ENCODE measurements at places on chromosomes 4 and X.

DNA sequence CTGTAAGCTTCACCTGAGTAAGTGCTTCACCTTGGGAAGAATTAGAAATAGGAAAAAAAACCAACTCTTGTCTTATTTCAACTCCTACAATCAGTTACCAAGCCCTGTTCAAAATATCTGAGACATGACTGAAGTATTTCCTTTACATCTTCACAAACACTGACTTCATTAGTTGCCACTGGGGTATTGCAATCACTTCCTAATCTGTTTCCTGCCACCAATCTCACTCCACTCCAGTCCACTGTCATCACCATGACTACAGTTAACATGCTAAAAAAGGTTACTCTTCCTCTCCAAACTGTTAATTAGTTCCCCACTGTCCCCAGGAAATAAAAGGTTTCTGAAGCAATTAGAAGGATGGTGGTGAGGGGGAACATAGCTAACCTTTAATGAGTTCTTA is 3.3 kb upstream of the SUPT20HL1 start:
- DNase-seq, result no peak

- no peak for DNase-seq
Observed at GRCh38 chr4:36172656-36173055, 71.7 kb downstream of the ARAP2 start.

GRCh38 chr4:99436462-99436861 is 1.3 kb upstream of the ADH7 start:
- DNase-seq, result no peak

DNA sequence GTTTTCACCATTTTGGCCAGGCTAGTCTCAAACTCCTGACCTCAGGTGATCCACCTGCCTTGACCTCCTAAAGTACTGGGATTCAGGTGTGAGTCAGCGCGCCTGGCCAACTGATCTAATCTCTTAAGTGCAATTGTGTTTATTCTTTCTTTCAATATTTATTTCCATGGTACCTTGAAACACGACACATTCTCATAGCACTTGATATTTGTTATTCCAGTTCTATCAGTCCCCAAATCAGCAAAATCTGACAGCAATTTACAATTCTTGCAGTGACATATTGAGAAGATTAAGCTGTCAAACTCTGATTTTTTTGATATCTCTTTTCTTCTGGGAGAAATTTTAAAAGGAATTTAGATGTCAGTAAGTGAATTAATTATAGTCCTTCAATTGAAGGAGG is 218.1 kb upstream of the FAT4 start:
- no peak for DNase-seq

DNA sequence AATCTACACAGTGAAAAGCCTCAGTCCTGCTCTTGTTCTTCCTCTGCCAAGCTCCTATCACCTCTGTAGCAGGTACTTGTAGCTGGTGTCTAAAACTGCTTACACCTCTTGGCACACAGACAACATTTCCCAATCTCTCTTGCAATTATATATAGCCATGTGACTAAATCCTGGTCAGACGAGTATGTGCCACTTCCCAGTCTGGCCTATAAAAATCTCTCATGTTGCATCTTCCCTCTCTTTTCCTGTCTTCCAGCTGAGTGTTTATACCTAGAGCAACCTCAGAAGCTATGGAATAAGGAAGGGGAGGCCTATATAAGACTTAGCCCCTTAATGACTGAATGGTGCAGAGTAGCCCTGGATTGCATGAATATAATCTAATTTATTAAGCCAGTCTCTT is 105.8 kb downstream of the RNF150 start:
- DNase-seq, result no peak

- DNase-seq, result no peak
Observed at GRCh38 chr4:8133897-8134563, 24.6 kb downstream of the ABLIM2 start.

DNA sequence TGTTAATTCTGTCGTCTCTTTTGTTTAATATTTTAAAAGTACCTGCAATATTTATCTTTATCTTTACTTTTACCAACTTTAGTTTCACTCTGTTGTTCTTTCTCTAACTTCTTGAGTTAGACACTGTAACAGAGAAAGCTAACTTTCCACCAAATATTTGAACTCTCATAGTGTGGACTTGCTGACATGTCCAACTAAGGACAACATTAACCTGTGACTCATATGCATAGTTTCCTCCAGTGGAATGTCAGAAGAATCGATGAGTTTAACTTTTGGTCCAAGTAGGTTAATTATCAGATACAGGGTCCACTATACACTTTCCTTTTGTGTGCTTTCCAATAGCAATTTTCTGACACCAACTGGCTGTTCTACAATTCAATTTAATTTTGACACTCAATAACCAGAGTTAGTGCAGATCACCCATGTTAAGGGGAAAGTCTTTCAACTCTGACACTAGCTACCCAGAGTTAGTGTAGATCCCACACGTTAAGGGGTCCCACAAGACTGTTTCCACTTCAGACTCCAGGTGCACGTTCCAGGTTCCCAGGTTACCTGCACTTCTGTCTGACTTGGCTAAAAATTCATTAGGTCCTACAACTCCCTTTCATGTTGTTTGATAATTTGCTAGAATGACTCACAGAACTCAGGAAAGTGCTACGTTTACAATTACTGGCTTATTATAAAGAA is 559.0 kb upstream of the AMOT start:
- DNase-seq, result no peak

DNA sequence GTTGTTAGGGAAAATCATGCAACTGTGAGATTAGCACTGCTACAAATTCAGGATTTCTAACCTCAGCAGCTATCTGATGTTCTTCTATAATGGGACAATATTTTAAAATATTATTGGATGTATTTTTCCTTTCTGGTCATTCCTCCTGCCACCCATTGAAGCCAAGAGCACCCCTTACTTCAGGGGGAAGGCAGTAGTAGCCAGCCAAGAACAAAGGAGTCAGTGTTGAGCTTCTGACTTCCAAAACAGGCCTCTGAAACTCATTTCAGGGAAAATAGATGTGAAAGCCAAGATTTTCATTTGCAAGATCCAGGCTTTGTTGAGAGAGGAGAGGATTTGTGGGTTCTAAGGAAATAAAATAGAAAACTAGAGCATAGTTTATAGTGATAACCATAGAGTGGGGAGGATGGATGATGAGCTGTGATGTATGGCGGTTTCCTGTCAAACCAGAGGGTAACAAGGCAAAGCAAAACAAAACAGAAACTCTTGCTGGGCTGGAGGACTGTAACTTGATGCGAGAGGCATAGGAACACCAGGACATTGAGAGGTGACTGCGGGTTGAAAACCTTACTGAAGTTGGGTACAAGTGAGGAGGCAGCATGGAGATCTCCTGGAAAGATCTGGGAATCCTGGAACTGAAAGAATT is 173.7 kb upstream of the LEF1 start:
- DNase-seq, result peak; percentile 63

DNA sequence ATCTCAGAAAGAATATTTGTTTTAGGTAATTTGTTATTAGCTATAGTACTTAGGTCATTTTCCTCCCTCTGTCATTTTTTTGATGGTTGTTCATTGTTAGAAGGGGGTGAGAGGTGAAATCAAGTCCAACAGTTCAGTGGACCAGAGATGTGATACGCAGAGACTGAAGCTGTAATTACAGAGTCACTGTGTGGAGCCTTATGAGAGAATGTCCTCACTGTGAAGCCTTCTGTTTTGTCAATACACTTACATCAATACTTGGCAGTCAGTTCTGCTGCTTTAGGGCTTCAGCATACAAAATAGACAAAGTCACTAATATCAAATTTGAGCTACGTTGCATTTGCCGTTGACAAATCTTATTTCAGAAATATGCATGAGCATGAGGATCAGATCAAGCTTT is 692.5 kb downstream of the C4orf33 start:
- no peak for DNase-seq

DNA sequence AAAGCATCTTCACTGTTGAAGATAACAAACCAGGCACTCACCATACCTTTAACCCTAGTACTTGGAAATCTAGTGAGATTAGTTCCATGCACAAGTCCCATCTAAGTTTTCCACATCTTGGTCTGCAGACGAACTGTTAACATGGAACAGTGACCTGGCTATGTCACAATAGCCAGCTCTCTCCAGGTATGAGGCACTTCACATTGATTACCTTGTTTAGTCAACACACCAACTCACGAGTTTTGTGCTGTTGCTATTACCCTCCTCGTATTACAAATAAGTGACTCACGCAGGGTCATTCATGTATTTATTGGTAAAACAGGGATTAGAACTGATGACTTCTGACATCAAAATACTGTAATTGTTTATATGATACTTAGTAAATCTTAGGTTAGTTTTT is 36.4 kb upstream of the FRAS1 start:
- no peak for DNase-seq

DNA sequence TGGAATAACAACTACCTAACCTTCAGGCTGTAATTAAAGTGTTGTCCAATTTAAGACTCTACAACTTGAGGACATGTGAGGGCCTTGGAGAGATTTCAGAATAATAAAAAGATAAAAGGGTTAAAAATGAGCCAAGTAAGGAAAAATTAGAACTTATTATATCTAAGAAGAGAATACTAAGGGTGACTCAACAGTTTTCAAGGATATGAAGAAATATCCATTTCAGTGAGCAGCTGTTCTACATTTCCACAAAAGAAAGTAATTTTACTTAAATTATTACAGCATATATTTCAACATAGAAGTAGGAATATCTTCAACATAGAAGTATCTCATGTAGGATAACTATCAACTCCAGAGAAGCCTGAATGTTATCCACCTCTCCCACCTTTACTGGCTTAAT is 11.3 kb downstream of the SNX12 start:
- DNase-seq, result no peak

DNA sequence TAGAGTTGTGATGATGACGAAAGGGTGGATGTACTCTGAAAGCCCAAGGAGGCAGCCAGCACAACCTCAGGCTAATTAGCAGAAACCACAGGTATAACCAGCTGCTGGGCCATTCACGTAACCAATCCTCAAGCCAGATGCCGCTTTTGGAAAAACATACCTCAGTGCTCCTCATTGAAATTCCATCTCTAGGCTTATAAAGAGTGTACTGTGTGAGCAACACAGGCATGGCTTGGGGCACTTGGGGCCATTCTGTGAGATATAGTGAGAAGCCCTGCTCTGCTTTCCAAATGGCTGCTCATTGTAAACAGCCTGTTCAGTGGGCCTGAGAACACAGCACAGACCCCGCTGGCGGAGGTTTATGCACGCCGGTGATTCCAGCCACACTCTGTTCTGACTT is 182.1 kb upstream of the HHIP start:
- no peak for DNase-seq

- no peak for DNase-seq
Observed at GRCh38 chr4:75909405-75909804, 7.2 kb upstream of the PPEF2 start.

DNA sequence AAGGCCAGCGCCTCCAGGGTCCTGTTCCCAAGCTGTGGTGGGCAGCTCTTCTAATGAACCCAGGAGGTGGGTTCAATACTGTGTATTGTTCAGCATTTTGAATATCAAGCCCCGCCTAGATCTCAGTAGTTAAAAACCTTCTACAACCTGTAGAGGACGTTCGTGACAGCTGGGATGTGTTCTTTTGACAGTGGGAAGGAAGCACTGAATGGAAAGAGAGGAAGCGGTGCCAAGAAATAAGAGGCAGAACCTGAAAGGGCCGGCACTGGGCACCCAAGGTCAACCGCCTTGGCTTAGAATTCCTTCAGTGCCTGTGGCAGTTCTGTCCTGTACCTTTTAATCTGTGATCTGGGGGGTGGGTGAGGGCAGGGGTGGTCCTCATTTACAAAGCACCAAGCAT is 73.1 kb downstream of the CC2D2A start:
- DNase-seq, result no peak

DNA sequence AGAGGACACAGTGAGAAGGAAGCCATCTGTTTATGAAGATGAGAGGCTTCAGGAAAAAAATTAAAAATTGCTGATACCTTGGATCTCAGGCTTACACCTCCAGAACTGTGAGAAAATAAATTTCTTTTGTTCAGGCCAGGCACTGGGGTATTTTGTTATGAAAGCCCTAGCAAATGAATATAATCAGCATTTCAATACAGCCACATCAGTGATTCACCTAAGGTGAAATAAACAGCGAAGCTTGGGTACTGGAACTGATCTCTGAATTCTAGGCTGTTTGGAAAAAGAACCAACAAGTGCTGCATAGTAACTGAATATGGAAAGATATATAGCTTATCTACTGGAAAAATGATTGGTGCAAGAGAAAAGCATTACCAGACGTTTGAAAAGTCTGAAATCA is 88.5 kb downstream of the PDS5A start:
- DNase-seq, result no peak

DNA sequence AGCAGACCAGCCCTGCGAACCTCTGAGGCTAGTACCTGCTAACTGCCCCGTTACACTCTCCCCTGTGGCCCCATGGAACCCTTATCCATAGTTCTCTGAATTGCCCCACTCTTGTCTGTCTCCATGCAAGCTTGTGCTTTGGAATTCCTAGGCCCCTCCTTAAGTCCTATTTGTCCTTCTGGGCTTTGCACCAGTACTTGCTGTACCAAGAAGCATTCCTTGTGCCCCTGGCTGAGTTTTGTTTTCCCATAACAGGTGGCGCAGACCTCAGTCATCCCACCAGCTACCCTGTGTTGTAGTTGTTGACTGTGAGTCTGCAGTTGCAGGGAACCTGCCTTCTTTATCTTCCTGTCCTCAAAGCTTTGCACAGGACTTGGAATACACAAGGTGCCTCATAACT is 147.9 kb downstream of the AMMECR1 start:
- DNase-seq, result no peak

- no peak for DNase-seq
Observed at GRCh38 chrX:21155916-21156315, 218.3 kb upstream of the CNKSR2 start.

- DNase-seq, result no peak
Observed at GRCh38 chr4:182778222-182778982, 138.8 kb downstream of the DCTD start.

DNA sequence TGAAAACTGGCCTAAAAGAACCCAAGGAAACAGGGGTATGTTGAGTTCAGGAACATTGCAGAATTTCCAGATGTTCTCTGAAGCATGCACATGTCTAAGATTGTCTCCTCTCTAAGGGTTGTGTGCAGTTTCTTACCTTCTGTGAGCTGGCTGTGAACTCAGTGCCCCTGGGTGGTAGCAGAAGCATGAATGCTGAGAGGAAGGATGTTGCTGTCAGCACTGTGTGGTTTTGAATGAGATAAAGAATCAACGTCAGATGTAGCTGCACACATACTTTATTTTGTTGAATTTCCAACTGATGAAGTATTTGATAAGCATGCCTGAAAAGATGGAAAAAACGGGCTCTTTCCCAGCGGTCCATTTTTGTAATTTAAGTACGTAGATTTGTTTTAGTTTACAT is 23.8 kb upstream of the CD38 start:
- peak; percentile 84 for DNase-seq

DNA sequence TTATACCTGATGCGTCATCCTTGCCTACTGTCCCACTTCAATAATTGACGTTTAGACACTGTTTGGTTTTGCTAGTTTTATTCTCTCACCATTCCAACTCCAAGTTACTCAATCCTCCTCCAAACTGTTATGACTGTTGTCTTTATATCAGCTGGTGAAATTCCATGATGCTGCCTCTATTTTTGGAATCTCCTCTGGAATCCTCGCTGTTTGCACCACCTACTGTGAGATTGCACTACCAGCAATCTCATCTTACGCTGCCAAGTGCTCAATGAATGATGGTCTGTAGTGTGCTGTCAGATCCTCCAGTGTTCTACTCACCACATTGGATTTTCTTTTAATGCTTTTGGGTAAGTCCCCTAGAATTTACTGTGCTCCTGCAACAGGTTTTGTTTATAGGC is 13.2 kb upstream of the PCDH18 start:
- no peak for DNase-seq

- no peak for DNase-seq
Observed at GRCh38 chr4:18980516-18981233, 959.1 kb upstream of the LCORL start.

Data from DND-41 (cell line).